ENCODE measurements at places on chromosomes 5 and 9. TPM values are rescaled to one million over a fixed set of nuclear protein-coding genes. Genes with fewer than 3 reads are reported as not detected.

The ELAVL2 gene
- total RNA-seq, result not detected

The ANKRD18A gene
- total RNA-seq, result 1.5 TPM

The TMC1 gene
- total RNA-seq, result not detected

The ST6GALNAC4 gene
- total RNA-seq, result 92.8 TPM

The PCDHGB4 gene
- 3.0 TPM for total RNA-seq

The DOCK8 gene
- total RNA-seq, result 172 TPM

The ROR2 gene
- total RNA-seq, result 2.5 TPM

GRCh38 chr9:8364026-8364752 lies 564.6 kb upstream of the DMAC1 start:
- no peak for DNase-seq

DNA sequence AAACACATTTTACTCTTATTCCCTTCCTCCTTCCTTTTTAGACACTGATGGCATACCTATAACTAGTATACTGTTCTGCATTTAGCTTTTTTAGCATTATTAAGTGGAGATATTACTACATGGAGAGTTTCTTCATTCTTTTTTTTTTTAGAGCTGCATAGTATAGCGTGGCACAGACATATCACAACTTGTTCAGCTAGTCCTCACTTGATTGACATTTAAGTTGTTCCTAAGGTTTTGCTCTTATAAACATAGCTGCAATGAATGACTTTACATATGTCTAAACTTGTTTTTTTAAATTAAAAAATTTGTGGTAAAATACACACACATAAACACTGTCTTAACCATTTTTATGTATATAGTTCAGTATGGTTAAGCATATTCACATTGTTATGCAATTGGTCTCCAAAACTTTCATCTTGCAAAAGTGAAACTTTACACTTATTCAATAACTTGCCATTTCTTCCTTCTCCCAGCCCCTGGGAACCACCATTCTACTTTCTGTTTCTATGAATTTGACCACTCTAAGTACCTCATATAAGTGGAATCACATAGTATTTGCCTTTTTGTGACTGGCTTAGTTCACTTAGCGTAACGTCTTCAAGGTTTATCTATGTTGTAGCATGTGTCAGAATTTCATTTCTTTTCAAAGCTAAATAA lies 48.7 kb downstream of the ANKDD1B start:
- no peak for DNase-seq

GRCh38 chr5:100446879-100447430 lies 88.2 kb upstream of the FAM174A start:
- no peak for DNase-seq

DNA sequence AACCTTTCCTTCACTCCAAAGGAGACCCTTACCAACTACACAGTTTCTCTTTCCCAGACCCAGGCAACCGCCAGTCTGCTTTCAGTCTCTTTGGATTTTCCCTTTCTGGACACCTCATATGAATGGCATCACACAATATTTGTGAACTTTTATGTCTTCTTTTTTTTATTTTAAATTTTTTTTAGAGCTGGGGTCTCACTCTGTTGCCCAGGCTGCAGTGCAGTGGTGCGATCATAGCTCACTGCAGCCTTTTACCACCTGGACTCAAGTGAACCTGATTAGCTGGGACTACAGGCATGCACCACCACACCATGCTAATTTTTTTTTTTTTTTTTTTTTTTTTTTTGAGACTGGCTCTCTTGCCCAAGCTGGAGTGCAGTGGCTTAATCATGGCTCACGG lies 37.5 kb downstream of the UBAP1 start:
- DNase-seq, result no peak

GRCh38 chr9:124635285-124635684 lies 128.1 kb upstream of the NR5A1 start:
- DNase-seq, result no peak

- DNase-seq, result no peak
Observed at GRCh38 chr5:94028001-94028400, 286.6 kb upstream of the POU5F2 start.

GRCh38 chr5:72507907-72508238 lies 663 bp upstream of the ZNF366 start:
- no peak for DNase-seq

DNA sequence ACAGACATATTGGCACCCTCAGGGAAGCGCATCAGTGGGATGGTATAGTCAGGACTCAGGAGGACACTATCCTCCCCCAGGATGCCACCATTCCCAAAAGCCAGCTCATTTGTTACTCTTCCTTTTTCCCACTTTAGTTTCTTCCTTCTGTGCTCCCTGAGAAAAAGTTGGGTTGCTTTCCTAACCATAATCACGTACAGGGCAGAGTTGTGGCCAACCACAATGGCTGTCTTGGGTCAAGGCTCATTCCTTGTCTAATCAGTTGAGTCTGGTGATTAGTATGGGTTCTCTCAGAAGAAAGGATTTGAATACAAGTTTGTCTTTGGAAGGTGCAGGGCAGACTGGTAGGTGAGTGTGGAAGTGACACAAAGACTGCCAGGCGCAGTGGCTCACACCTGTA lies 26.6 kb upstream of the ATP6V1G1 start:
- DNase-seq, result no peak

DNA sequence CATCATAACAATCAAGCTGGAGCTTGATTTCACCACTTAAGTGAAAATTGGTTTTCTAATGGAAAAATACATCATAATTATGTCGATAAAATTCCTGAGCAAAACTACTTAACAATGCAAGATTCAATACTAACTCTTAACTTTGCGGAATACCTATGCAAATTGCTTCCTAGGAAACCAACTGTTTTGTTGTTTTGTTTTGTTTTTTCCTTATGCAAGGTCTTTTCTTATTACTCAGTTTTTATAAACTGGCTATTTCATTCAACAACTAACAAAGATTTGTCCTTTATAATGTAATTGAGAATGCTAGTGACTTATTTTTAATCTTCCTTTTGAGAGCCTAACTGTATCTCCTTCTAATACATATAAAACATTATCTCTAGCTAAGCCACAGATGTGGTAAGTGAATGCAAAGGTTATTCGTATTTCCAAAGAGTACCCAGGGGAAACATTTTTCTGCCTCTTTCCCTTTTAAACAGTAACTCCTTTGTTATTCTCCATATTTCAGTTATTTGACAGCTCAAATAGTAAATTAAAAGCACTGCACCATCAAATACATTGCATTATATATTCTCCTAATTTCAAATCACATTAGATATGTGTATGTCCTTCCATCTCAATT lies 609.4 kb downstream of the SLCO4C1 start:
- DNase-seq, result no peak

- no peak for DNase-seq
Observed at GRCh38 chr9:127393645-127394044, 3.3 kb upstream of the SLC2A8 start.

Data from spleen (tissue), 13 donors.